ENCODE measurements at places on chromosomes 4 and X.

DNA sequence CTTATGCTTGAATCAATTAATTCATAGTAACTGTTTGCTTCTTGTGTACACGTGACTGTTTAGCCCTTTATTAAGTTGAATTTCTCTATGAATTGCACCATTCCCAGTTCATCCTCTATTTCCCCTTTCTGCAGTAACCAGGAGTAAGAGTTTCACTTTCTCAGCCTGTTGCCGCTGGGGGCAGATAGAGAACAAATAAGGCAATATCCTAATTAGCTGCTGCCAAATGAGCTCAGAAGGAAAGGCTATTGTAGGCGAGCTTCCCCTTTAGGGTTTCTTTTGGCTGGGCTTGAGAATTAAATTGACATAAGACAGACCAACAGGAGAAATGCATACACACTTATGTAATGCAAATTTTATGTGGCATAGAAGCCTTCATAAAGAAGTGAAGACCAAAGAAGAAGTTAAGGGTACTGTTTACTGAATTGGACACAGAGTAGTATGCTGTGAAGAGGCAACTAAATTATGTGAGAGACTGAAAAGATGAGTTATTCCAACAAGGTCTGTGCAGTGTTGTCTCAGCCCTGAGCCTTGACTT lies 1594.7 kb downstream of the TECRL start:
- no peak for DNase-seq

GRCh38 chrX:28312965-28313364 lies 274.3 kb upstream of the IL1RAPL1 start:
- DNase-seq: no peak

DNA sequence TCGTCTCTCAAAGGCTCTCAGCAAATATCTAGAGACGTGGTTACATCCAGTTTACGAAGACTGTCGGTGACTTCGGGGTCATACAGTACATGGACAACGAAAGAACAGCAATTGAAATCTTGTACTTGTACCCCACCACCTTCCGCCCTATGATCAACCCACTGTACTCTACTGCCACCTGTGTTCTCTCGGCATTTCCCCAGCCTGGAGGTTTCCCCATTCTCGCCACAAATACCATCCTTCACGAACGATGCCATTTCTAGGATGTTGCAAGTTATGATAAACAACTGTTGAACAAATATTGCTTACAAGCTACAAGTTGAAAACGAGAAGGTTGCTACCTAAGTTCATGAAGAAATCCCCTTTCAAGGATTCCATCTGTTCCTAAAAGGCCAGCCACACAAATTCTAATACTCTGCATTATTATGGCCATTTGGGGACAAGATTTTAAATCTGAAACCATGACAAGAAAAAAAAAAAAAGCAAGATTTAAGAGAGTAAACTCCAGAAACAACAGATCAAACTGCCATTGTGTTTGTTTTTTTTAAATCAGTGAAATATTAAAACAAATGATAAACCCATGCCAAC lies 1.6 kb downstream of the APBB2 start:
- no peak for DNase-seq

DNA sequence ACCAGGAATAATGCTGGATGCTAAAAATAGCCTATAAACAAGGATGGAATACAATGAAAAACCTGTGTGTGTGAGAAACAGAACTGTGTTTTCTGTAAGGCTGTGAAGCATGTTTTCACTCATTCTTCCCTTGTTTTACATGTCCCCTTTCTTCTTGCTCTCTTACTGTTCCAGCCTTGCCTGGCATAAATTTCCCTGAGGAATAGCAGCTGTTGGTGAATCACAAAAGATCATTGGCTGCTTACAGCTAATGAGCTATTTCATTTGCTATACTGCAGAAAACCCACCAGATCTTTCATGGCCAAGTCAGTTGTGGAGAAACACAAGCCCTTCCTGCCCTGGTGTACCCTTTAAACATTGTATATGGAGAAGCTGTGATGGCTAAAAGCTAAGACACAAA lies 91.1 kb downstream of the LDB2 start:
- DNase-seq: no peak

- DNase-seq: no peak
Observed at GRCh38 chr4:36051634-36052033, 192.7 kb downstream of the ARAP2 start.

DNA sequence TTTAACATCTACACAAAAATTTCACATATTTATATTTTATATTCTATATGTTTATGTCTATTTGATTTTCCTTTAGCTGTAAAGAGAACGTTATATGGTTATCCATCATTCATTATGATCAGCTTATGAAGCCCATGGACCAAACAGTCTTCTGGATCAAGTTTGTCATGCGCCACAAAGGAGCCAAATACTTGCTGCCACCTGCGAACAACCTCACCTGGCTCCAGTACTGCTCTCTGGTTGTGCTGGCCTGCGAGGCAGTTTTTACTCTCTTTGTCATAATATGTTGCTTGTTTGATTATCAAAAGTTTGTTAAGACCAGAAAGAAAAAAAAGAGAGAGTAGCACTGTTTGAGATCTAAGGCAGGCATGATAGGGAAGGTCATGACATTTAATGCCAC lies 38.2 kb downstream of the UGT2B7 start:
- no peak for DNase-seq

- DNase-seq: no peak
Observed at GRCh38 chrX:123153846-123154335, 30.2 kb upstream of the GRIA3 start.

DNA sequence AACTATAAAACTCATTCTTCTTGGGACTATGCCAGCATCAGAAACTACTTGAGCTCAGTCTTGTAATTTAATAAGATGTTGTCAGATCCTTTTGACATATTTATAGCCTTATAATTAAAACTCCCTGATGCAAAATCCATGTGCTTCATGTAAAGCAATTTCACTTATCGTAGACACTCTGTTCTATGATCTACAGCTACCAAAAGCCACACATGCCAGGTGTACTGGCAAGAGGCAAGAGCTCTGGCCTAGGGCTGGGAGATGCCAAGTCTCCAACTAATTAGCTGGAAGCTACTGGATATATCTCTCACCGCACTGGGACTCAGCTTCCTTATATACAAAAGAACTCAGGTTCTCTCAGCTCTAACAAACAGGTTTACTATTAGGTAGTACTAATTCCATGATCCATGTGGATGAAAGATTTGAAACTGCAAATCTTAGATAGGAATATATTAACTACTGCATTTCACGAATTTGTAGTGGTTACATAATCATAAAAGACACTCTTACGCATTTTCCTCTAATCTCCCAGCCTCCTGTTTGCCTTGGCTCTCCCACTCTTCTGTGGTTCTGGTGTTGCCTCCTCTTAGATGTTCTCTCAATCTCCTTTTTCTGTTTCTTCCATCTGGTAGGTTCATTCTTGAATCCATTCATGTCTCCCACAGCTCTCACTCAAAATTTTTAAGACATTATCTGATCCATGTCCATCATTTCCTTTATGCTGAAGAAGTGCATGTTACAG lies 103.0 kb downstream of the HHIP start:
- no peak for DNase-seq

DNA sequence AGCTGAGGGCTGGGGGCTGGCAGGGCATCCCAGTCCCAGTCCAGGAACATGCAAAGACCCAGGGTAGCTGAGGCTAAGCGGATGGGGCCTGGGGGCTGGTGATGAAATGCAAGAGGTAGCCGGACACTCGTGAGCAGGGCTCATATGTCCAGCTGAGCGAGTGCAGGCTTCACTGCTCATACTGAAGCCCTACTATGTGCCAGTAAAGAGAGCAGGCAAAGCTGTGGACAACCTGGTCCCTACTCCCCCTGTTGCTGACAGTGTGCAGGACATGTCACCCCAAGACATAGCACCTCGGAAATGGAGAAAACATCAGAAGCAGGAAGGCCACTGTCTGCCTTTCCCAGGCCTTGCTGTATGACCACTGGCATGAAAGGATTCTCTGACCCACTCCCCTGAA lies 122.4 kb upstream of the STX18 start:
- no peak for DNase-seq

DNA sequence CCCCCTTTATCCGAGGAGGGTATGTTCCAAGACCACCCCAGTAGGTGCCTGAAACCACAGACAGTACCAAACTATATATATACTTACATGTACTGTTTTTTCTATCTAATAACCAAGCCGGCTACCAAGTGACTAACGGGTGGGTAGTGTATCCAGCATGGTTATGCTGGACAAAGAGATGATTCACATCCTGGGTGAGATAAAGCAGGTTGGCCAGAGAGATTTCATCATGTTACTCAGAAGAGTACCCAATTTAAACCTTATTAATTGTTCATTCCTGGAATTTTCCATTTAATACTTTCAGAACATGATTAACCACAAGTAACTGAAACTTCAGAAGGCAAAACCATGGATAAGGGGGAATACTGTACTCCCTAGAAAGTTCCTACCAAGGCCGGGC lies 46.5 kb downstream of the RFC1 start:
- no peak for DNase-seq

- DNase-seq: no peak
Observed at GRCh38 chrX:102832661-102833060, 104.4 kb upstream of the RAB40AL start.

DNA sequence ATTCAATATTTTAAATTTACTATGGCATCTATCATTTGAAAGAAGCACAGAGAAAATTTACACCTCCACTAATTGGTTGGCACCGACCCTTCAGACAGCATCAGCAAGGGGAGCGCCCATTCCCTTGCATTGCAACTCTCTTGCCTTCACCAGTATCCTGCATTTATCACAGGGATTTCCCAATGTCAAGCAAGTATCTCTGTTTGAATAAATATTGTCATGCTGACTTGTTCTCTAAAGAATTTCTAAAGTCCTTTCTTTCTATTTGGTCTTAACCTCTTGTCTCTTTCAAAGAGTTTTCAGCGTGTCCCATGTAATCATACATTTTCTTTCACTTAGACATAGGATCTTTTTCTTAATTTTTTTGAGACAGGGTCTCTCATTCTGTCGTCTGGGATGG lies 10.4 kb downstream of the DCTD start:
- no peak for DNase-seq

DNA sequence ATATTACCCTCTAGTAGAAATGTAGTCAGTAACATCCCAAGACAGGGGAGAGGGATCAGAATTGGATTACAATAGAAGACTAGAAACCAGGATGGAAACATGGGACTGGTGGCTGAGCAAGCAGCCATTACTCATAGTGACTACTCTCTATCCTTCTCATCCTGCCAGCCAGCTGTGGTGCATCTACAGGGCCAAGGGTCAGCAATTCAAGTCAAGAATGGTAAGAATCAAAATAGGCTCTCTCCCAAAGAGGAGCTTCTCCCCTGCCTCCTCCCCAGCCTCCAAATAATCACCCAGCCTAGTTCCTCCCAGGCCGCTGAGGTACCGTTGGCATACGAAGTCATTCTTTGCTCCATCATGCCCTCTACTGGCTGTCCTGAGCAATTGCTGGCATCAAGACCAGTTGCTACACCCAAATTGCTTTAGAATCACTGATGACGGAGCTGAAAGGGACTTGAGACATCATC lies 19.4 kb downstream of the AWAT2 start:
- peak; percentile 58 for DNase-seq

DNA sequence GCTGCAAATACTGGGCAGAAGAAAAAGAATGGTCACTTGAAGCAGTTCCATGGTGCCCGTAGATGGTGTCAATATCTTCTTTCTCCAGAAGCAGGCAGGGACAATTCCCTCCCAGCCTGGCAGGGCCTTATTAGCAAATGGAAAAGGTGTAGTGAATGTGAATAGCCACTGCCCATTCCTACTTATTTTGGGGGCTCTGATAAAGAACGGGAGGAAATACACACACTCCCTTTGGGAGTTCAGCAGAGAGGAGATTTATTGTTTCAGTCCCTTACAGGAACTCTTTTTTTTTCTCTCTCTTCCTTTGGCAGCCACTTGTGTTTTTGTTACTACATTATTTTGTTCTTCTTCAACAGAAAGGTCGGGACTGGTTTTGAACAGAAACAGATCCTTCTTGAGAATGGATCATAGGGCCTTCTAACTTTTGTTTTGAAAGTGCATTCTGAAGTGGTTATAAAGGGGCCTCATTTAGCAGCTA lies at the start of gene EMCN:
Gene EMCN (minus strand): TSS at position 159 of the 478 bp plus-strand sequence. CDS start 108 bp downstream, at position 51.
- no peak for DNase-seq

- DNase-seq: no peak
Observed at GRCh38 chr4:8528713-8529112, 51.5 kb upstream of the GPR78 start.

DNA sequence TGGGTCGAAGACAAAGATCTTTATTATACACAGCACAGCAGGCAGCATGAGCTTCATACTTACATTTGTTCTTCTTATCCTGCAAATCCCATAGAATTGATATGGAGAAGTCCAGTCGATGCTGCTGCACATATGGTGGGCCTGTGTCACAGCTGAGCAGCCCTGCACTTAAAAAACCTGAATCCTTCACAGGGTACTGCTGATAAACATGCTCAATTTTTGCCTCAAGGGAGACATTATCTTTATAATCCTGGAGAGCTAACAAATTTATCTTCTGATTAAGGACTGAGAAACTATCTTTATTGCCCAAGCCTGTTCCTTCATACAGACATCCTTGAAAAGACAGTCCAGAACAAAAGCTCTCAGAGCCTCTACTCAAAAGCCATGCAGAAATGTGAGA lies 434.4 kb upstream of the FAM47C start:
- no peak for DNase-seq

DNA sequence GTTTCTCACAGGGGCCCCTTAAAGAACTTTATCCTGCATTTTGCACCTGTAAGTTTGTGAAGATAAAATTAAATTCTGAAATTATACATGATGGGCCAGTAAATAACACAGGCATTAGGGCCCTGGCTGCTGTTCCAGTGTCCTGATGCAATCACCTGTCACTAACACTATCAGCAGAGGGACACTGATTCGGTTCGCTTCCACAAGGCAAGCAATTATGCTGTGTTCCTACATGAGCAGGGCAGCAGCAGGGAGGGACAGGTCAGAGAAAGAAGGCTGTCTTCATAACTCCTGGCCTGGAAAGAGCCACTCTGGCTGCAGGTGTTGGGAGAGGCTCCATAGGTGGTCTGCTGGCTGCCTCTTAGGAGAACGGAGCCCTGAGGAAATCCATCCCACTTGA lies 487.3 kb downstream of the MID1IP1 start:
- no peak for DNase-seq

DNA sequence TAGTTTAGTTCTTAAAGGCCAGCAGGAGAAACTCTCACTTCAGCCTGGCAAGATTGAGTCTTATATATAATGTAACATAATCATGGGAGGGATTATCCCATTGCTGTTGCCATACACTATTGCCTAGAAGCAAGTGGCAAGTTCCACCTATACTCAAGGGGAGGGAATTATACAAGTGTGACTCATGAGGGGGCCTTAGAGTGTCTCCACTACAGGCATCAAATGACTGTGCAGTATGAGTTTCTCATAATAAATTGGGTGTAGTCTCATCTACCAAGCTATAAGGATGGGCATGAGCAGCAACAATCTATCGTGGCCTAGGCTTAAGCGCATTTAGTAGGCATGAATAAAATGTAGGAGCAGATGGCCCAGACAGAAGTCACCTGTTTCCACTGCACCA lies 89.1 kb upstream of the C1GALT1C1 start:
- DNase-seq: no peak

GRCh38 chrX:110414679-110415439 lies 56.2 kb downstream of the RTL9 start:
- DNase-seq: no peak

All from activated CD8-positive, alpha-beta T cell treated with anti-CD3 and anti-CD28 coated beads, Interleukin-2, amount 10 ng/mL, durations not matched to agents 7 days and 5 days (primary cell).